Hematopoietic multipotent progenitor cell treated with erythropoietin and hydrocortisone succinate and interleukin-3 and kit ligand, for 6 days (in vitro differentiated cells): ENCODE measurements at places on chromosomes 7 and 10.
A peak's percentile ranks its signal among the peaks of the same experiment; 100 is the strongest.

GRCh38 chr7:43553999-43554398, 28.9 kb upstream of the STK17A start:
- DNase-seq: peak; percentile 9

GRCh38 chr10:71398976-71399375, 2.3 kb downstream of the CDH23 start:
- DNase-seq: no peak

DNA sequence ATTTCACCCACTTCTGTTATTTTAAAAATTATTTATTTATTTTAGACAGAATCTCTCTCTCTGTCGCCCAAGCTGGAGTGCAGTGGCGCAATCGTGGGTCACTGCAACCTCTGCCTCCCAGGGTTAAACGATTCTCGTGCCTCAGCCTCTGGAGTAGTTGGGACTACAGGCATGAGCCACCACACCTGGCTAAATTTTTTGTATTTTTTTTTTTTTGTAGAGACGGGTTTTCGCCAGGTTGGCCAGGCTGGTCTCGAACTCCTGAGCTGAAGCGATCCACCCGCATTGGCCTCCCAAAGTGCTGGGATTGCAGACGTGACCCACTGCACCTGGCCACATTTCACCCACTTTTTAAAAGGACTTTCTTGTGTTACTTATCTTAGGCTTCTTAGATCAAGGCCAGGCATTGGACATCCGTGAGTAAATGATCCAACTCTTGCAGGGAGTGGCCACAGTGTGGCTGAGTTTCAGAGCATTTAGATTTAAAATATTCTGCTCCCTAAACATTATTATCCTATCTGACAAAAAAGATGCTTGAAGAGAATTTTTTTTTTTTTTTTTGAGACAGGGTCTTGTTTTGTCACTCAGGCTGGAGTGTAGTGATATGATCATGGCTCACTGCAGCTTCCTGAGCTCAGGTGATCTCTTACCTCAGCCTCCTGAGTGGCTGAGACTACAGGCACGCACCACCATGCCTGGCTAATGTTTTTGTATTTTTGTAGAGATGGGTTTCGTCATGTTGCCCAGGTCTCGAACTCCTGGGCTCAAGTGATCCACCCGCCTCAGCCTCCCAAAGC, 14.4 kb downstream of the SNX10 start:
- DNase-seq: no peak

DNA sequence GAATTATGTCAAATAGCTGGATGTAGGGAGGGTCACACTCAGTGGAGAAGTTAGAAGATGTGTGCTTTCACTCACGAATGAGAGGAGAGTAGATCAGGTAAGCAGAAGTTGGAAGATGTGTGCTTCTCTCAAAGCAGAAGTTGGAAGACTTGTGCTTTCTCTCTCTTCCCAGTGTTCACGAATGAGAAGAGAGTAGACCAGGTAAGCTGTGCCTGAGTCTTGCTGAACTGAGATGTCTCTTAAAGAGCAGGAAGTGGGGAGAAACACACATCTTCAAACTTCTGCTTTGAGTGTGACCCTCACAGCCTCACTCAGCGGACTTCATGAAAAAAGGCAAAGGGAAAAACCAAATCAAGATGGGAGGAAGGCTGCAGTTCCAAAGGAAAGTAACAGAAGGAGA, 7.0 kb upstream of the TMEM243 start:
- DNase-seq: no peak

DNA sequence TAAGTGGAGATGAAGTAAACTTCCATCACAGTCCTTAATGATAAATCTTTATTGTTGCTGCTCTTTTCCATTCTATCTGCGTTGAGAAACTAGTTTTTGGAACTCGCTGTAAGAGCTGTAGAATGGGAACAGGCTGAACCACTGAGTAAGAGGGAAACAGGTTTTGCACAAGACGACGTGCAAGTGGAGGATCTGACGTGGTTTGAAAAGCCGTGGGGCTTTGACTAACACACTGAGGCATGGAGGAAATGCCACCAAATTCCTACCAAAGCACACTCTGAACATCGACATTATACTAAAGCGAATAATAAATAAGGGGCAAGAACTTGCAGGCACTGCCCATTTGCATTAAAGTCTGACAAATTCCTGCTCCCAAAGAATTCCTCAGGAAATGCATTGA, 160.6 kb downstream of the KLF6 start:
- DNase-seq: no peak

DNA sequence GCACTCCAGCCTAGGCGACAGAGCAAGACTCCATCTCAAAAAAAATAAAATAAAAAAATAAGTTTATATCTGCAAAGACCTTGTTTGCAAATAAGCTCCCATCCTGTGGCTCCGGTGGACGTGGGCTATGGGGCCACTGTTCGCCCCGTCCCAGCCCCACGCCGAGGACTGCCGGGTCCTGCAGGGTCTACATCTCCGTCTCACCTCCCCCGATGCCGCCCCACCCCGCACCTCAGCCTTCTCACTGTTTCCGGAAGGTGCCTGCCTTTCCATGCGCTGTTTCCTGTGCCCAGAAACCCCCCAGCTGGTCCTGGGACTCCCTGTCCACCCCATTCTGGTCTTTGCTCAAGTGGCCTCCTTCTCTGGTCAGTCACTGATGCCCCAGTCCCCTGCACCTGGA, 5.0 kb upstream of the INTS1 start:
- DNase-seq: no peak

DNA sequence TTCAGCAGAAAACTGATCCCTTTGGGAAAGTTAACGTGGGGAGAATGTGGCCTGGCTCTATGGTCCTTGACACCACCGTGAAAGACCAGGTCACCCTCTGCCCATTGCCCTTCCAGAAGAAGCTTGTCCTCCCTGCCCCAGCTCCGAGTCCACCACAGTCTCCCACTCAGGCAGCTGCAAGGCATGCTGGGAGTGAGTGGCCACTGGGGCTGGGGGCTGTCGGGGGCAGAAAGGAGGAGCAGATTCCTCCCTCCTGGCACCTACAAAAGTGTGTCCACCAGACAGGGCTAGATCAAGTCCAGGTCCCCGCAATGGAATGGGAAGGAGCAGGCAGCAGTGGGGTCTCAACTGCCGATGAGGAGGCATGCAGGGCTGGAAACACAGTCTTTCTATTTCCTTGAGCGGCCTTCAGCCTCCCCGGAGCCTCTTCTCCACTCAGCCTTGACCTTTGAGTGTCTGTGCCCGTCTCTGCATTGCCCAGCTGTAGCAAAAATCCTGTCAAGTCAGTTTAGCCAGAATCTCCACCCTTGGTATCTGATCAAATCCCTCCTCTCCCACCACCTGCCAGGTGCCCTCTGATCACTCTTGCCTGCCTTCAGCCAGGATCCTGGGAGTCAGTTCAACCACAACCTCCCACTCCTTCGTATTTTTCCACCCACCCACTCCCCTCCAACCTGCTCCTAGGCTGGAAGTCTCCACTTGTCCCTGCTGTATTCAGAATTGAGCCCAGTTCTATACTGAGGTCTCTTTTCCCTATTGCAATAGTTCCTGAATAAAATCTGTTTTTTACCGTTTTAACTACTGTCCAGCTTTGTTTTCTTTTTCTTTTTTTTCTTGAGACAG, 6.9 kb upstream of the ZNF316 start:
- no peak for DNase-seq

DNA sequence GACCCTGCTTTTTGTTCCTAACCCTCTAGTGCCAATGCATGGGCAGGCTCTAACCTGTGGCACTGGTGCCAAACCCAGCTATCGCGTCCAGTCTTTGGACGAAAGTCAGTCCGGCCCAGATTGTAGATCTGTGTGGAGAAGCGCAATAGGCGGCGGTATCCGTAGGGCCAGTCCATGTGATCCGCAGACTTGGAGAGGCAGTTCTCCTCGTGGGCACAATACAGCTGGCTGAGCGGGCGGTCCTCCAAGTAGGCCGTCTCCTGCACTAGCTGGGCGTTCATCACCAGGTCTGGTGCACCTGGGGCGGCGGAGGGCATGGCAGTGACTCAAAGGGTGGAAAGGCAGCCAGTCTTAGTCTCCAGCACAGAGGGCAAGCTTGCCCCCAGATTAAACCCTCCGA, 14.5 kb downstream of the LOXL4 start:
- no peak for DNase-seq

DNA sequence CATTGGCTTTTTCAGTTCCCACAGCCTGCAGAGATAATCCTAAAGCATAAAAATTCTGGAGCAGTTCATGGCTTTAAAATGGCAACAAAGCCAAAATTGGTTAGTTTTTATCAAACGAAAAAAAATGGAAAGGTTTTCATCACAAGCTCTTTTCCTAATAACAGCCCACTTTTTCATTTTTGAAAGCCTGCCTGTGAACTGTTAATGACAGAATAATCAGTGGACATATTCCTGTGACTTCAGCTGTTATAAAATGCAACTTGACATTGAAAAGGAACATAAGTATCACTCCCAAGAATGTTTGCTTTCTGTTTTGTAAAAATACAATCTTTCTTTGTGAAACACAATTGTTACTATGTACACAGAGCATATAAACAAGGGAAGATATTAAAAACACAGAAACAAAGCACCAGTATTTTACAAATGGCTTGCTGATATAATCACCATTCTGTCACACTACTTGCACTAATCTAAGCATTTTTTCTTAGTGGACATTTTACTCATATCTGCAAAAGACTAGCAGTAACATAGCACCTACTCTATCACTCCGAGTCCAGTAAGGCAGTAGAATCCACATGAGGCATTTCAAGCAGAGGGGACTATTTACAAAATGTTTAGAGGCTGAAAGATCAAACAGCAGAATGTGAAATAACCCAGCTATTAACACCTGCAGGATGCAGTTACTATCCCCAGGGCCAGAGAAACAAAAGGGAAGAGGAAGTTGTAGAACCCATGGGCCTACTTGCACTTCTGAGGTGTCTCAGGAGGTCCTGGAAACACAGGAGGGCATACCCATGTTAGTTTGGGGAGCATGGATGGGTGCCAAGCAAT, 26.4 kb downstream of the MACC1 start:
- no peak for DNase-seq

DNA sequence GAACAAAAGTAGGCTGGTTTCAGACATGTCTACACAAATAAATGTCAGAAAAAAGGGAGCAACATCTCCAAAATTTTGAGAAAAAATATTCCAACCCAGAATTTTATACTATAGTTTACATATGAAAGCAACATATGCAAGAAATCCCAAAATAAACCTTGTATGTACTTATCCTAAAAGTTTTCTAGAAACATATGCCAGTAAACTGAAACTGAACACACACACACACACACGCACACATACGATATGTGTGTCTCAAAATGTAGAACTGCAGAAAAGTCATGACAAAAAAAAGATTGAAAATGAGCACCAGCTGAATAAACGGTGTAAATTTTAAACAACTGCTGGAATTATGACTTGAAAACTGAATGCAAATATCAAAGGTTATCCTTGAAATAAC, 81.0 kb downstream of the VPS41 start:
- no peak for DNase-seq

GRCh38 chr10:95268438-95268837, 22.4 kb downstream of the PDLIM1 start:
- DNase-seq: no peak

GRCh38 chr10:68423522-68423921, 16.4 kb upstream of the RUFY2 start:
- no peak for DNase-seq

DNA sequence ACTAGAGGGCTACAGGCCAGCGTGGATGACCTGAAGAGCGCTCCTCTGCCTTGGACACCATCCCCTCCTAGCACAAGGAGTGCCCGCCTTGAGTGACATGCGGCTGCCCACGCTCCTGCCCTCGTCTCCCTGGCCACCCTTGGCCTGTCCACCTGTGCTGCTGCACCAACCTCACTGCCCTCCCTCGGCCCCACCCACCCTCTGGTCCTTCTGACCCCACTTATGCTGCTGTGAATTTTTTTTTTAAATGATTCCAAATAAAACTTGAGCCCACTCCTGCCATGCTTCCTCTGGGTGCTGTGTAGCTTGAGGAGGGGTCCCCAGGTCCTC, 4.5 kb downstream of the SNCG start:
- no peak for DNase-seq

DNA sequence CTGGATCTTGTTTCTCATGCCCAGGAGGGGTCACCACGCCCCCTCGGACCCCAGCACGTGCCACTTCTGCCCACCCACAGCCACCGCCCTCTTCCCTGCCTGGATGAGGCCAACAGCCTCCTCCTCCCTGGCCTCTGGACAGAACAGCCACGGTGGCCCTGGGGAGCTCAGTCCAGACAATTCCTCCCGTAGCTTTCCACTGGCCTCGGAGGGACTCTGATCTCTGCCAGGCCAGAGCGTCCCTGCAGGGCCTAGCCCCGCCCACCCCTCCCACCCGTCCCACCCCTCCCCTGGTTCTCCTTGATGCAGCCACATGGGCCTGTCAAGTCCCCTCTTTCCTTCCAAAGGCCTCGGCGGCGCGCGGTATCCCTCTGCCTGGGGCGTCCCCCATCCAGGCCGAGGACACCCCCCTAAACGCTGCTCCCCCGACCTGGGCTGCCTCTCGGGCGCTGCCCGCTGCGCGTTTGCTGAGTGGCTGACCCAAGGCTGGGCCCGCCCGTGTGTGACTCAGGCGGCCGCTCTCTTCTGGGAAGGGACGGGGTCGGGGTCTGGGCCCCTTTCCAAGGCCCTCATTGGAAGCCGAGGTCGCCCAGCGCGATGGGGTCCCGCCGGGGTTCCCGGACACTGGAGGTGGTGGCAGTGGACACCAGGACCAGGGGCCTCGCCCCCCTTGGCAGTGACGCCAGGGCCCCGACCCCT, 557 bp downstream of the TMEM120A start:
- DNase-seq: peak; percentile 57

DNA sequence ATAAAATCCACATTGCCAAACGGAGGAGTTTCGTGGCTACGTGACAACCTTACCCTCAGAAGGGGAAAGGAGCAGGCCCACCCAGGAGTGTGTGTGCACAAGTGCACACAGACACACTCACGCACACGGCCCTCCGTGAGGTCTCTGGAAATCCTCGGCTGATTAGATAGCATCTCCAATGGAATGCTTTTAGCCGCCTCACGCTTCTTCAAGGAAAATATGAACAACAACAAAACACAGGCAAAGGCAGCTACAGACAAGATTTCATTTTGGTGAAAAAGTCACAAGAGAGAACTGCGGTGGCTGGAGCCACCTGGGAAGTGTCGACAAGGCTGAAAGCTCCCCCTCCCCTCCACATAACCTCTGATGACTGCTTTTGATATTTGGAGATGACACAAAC, 391.8 kb upstream of the MKI67 start:
- no peak for DNase-seq

GRCh38 chr10:126191192-126191591, 197.1 kb downstream of the ADAM12 start:
- no peak for DNase-seq

- DNase-seq: no peak
Measured at GRCh38 chr7:137886746-137887145, 40.0 kb upstream of the DGKI start.

GRCh38 chr10:85926986-85927385, 439.6 kb downstream of the GRID1 start:
- no peak for DNase-seq
